ENCODE measurements at places on chromosomes 1 and 21.
A peak's percentile ranks its signal among the peaks of the same experiment; 100 is the strongest.

- no peak for DNase-seq
Measured at GRCh38 chr1:71621785-71622184, 541.0 kb upstream of the ZRANB2 start.

- DNase-seq, result no peak
Measured at GRCh38 chr21:31869750-31870149, 3.1 kb upstream of the HUNK start.

DNA sequence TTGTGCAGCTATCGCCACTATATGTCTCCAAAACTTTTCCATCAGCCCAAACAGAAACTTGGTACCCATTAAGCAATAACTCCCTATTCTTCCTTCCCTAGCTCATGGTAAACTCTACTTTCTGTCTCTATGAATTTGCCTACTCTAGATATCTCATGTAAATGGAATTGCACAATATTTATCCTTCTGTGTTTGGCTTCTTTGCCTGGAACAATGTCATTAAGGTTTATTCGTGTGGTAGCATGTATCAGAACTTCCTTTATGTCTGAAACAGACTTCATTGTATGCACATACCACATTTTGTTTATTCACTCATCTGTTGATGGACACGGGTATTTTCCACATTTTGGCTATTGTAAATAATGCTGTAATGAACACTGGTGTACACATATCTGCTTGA, 40.7 kb upstream of the CD34 start:
- DNase-seq, result no peak

DNA sequence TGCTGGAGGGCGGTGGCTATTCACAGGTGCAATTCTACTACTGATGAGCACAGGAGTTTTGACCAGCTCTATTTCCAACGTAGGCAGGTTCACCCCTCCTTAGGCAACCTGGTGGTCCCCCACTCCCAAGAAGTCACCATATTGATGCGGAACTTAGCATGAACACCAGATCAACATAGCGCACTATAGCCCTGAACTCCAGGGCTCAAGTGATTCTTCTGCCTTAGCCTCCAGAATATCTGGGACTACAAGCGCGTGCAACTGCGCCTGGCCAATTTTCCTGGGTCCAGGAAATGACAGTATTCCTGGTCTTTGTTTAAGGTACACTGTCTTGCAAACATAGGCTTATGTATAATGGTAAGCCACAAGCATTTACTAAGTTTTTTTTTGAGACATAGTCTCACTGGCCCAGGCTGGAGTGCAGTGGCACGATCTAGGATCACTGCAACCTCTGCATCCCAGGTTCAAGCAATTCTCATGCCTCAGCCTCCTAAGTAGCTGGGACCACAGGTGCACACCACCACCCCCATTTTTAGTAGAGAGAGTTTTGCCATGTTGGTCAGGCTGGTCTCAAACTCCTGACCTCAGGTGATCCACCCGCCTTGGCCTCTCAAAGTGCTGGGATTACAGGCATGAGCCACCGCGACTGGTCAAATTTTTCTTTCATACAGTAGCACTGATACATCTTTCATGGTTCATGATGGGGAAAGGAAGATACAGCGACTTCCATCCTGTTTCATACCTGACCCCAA, 12.6 kb downstream of the MCL1 start:
- DNase-seq, result no peak

GRCh38 chr1:207306603-207307002, 14.9 kb upstream of the CD55 start:
- DNase-seq, result no peak

DNA sequence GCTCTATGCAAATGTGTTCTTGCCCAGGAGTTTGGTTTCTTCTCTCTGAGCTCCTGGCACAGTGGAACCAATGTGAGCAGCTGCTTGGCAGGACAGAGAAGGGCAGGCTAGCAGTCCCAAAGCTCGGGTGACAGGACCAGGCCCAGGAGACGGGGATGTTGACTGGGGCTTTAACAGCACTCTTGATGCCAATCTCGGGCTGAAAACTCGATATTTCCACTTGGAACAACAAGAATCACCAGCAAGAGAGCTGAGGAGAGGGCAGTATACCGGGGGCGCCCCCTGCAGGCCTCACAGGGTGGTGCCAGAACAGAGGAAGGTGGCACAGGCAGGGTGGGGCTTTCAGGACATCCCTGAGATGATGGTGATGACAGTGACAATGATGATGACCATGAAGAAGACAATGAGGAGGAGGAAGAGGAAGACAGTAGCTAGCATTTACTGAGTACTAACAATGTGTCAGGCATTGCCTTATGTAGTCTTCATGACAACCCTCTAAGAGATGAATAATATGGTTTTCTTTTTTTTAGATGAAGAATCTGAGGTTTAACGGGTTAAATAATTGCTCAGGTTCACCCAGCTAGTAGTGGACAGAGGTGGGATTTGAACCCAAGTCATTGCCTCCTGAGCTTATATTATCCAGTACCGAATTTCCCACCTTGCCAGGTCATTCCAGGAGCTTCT, 2.7 kb upstream of the KCNJ9 start:
- DNase-seq, result peak; percentile 81

- no peak for DNase-seq
Measured at GRCh38 chr1:35032384-35032739, 617 bp upstream of the ZMYM6 start.

- DNase-seq, result no peak
Measured at GRCh38 chr1:53691326-53691725, 47.6 kb downstream of the GLIS1 start.

- no peak for DNase-seq
Measured at GRCh38 chr1:56430141-56430839, 149.1 kb downstream of the PLPP3 start.

DNA sequence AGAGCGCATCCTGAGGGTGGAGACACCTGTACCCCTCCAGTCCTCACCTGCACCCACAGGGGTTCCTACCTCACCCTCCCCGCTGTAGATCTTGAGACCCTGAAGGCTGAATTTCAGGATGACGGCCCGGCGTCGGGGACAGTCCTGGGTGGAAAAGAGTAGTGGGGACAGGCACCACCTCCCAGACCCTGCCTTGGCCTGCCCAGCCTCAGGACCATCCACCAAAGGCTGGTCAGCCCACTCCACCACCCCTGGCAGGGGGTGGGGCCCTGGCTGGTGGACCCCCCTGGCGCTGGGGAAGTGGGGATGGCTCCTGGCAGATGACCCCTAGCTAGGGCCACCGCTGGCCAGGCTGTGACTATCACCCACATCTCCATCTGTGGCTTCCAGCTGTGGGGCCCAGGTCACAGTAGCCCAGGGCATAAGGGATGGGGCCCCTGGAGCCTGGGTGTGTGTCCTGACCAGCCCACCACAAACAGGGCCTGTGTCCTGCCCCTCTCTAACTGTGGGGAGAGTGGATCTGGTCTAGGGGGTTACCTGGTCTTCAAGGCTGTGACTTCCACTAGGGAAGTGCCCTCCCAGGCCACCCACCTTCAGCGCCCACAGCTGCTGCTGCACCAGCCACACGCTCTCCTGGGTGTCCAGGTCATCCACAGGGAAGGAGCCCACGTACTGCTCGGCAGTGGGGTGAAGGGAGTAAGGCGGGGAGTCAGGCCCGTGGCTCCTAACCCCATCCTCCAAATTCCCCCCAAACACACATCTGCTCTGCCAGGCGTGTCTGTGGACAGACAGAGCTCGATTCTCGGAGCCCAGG, 5.4 kb downstream of the SH2D5 start:
- no peak for DNase-seq

GRCh38 chr1:203139976-203140475, 12.5 kb downstream of the ADORA1 start:
- no peak for DNase-seq

DNA sequence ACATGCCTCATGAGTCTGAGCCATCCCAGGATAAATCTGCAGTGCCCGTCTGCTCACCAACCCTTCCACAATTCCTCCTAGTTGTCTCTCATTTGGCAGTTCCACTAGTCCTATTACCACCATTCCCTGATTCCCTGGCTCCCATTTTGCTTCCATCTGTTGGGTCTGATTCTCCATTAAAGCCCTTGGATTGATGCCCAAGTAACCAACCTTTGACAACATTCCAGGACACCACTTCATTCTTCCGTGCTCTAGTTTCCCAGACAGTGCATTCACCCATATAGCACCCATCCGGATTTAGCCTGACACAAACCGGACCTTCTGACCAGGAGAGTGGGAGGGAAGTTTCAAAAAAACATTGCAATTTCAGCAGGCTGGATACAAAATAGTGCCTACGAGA, 189.4 kb upstream of the PALMD start:
- no peak for DNase-seq

- DNase-seq, result no peak
Measured at GRCh38 chr1:59805554-59805953, 9.2 kb upstream of the HOOK1 start.

- no peak for DNase-seq
Measured at GRCh38 chr1:228794810-228795209, 59.5 kb downstream of the RHOU start.

GRCh38 chr1:183995322-183996039, 42.0 kb downstream of the COLGALT2 start:
- no peak for DNase-seq

DNA sequence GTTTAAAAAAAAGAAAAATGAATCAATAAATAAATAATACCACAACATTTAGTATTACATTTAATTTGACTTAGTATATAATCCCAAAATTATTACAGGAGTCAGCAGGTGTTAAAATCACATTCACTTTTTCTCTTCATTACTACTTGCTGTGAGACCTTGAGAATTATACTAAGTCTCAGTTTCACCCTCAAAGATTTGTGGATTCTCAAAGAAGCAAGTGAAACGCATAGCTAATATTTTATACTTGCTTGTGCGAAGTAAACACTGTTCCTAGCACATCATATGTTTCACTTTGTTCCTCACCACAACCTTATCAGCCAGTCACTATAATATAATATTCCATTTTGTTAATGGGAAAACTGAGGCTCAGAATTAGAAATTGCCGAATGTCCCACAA, 4.0 kb downstream of the CLCA1 start:
- DNase-seq, result no peak

DNA sequence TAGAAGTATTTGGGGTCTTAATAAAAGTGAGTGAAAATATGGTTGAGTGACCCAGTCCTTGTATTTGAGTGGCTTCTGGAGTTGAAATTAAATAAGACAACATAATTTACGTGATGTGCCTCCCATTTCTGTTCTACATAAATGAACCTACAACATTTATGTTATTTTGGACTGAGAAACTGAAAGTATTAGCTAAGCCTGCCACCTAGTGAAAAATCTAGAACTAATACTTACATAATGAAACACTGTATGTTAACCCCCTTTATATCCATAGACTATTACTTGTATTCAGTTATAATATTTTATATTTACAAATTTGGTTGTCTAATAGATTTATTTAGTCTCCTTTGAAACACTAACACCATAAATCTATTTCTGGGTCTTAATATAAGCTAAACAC, 298.9 kb downstream of the KCNT2 start:
- no peak for DNase-seq

DNA sequence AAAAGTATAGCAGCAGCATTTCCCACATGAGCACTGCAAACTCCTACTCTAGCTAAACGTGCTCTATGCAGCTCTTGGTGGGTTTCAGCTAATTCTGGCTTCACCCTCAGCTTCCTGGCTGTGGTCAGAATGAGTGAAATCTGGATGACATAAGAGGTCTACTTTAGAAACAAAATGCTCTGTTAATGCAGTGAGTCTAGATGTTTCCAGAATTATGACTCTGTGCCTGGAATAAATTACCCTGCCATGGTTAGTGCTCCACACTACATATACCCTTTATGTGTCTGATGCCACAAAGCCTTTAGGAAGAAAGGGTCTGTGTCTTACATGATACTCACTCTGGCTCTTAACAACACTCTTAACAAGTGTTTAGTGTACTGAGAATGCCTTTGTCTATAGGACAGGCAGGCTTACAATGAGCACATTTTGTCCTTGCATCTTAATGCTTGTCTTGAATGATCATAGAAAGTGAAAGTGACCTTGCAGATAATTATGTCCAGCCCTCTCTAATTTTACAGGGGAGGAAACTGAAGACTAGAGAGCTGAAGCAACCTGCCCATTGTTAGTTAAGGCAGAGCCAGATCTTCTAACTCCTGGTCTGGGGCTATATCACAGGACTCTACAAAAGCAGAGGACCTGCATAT, 9.2 kb downstream of the S100A10 start:
- DNase-seq, result no peak

GRCh38 chr1:248111157-248111556, 16.2 kb downstream of the OR2L13 start:
- no peak for DNase-seq

- no peak for DNase-seq
Measured at GRCh38 chr1:207433435-207433834, 20.7 kb upstream of the CR2 start.

DNA sequence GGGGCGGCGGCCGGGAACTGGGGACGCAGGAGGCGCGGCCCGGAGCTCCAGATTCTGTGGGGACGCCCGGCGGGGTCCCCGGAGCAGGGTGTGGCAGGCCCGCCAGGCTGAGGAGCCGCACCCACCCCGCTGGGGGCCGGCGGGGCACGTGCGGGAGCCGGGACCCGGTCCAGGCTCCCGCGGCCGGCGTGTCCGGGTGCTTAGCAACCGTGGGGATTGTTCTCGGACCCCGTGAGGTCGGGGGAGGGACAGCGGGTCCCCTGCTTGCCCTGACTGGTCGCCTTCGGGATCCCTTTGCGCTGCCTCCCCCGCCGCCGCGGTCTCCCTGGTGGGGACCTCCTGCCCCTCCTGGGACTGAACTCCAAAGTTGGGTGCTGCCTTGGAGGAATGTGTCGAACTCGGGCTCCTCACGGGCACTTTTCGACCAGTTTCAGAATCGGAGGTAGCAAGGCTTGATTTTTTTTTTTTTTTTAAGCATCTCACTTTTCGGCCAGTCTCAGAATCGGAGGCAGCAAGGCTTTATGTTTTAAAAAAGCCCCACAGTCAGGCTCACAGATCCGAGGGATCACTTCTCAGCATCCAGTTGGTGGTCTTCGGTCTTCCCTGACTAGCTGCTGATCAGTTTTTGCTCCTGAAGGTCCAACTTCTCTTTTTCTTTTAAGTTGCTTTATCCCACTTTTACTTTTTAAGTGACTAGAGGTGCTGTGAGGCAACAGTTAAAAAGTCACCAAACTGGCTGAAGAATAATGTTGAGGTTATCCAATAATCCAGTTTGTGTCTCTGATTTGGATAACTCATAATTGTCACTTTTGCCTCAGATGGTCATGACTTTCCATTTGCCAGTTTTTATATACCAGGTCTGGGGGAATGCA, 648 bp downstream of the FAM76A start:
- peak; percentile 74 for DNase-seq
